GM23248 (cell line): ENCODE measurements at places on chromosomes 6 and 20.

DNA sequence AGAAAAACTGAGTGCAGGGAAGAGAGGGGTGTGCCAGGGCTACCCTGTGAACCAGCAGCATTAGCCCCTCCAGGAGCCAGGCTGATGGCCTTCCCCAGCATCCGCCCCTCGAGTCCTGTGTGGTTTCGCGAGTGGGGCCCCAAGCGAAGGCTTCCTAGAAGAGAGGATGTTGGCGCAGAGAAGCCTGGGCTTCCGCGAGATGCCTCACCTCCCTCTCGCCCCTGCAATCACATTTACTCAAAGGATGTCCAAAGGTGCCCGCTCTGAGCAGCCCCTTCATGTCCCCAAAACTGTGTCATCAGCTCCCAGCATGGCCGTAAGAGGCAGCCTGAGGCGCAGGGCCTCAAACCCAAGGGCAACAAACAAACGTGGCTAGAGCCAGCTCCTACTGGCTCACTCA, 111.7 kb downstream of the PREX1 start:
- H3K36me3 ChIP-seq = no peaks in the 10 kb centered on the region
- no peak overlapping the region for H3K27ac ChIP-seq
- DNase-seq = no peak
- H3K4me3 ChIP-seq = no peak overlapping the region

DNA sequence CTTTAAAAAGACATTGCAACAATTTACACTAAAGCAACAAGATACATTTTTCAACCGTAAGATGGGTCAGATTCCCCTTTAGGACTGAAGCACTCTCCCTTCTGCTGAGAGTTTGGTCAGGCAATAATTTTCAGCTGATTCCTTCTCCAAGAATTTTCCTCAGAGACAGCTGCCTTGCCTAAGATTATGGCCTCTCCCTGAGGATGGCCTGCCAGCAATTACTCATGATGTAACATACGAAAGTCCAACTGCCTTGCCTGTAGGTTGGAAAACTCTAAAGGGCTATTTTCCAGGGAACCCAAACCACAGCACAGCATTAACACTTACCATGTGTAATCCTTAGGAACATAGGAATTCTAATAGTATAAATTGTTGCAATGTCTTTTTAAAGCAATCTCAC, 229.1 kb upstream of the FLRT3 start:
- no peak overlapping the region for H3K4me3 ChIP-seq
- H3K27ac ChIP-seq = peak overlapping the region; percentile 60
- H3K4me1 ChIP-seq = peaks cover 23% of the 10 kb centered on the region
- no peaks in the 10 kb centered on the region for H3K27me3 ChIP-seq
- peak; percentile 83 for DNase-seq

GRCh38 chr20:6495907-6496306, 271.6 kb upstream of the BMP2 start:
- no peak for DNase-seq
- H3K27ac ChIP-seq = no peak overlapping the region
- H3K36me3 ChIP-seq = no peaks in the 10 kb centered on the region
- no peaks in the 10 kb centered on the region for H3K4me1 ChIP-seq

DNA sequence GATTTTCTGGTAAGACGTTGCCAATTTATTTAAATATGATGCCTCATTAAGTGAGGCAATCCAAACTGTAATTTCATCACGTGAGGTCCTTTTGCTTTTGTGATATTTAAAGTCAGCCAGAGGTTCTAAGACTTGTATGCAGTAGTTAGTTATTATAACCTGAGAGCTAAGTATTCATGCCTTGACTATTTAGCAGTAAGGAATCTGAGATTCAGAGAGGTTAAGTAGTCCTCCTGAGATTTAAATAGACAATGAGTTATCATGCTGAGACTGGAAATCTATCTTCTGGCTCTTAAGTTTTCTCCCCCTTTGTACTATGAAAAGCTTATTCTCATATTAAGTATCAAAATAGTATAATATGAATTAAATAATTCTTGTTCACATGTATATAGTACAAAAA, 158.0 kb downstream of the UTRN start:
- peaks cover 46% of the 10 kb centered on the region for H3K36me3 ChIP-seq
- DNase-seq = no peak
- H3K27ac ChIP-seq = no peak overlapping the region

- peak; percentile 53 for DNase-seq
- H3K4me3 ChIP-seq = peak overlapping the region; percentile 27
- no peaks in the 10 kb centered on the region for H3K36me3 ChIP-seq
- H3K27ac ChIP-seq = peak overlapping the region; percentile 87
- no peaks in the 10 kb centered on the region for H3K27me3 ChIP-seq
These were observed 118.7 kb downstream of the CEBPB start for GRCh38 chr20:50309280-50309763.
